ENCODE measurements at places on chromosomes 7 and 10.

GRCh38 chr7:143987513-143987912 lies 12.6 kb upstream of the OR6B1 start:
- no peak for DNase-seq

- no peak for DNase-seq
Observed at GRCh38 chr7:158315881-158316280, 271.7 kb downstream of the PTPRN2 start.

GRCh38 chr7:158924956-158925355 lies 68.6 kb downstream of the DYNC2I1 start:
- DNase-seq = no peak

- DNase-seq = peak; percentile 48
Observed at GRCh38 chr10:12042409-12042796, 206 bp downstream of the UPF2 start.

GRCh38 chr10:3571310-3571825 lies 213.6 kb downstream of the KLF6 start:
- no peak for DNase-seq

- no peak for DNase-seq
Observed at GRCh38 chr7:12557282-12557681, 13.2 kb upstream of the SCIN start.

DNA sequence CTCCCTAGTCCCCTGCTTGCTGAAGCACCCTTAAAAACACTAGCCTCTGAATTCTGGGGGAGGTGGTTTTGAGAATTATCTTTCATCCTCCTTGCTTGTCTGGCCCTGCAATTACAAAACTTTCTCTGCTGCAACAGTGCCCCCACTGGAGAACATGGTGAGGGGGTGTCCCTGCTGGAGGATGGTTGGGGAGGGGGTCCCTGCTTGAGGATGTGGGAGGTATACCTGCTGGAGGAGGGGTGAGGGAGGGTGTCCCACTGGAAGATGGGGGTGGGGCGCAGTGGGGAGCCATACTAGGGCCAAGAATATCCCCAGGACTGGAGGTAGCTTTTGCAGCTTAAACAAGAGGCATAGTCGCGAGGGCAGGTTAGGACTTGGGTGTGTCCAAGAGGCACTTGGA lies 3.2 kb upstream of the POLM start:
- DNase-seq = no peak

- peak; percentile 16 for DNase-seq
Observed at GRCh38 chr7:44431091-44431608, 59.3 kb downstream of the NUDCD3 start.

DNA sequence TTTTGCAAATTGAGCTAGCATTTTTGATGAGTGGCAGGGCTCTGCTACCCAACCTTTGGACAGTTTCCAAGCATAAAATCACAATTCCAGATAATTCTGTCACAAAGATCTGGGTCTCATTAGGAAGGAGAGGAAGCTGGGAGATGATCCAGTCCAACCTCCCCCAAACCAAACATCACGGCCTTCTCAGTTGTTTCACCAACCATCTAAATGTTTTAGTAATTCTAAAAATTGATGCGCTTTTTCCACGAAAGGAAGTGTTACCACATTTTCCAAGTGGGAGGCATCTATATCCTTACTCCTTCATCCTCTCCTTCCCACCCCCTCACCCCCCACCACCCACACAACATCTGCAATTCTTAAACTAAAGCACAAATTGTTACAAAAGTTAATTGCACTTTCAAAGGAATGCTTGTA lies 108.3 kb downstream of the EGFR start:
- no peak for DNase-seq

GRCh38 chr10:88091490-88092061 lies 228.2 kb downstream of the PTEN start:
- peak; percentile 78 for DNase-seq

DNA sequence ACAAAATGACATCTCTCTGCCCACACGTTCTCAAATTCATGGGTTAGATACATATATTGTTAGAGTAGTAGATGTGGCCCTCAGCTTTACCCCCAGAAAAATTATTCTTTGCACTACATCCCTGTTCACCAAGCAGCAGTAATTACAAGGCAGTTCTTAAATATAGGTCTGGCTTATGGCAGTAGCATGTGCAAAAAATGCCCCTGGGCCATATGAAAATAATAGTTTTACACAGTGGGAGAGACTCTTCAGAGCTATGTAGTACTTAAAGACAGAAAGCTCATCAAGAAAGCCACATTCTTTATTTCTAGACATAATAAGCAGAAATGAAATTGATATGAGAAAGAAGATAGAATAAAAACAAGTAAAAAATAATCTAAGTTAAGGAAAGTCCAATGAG lies 196.3 kb upstream of the FOXP2 start:
- DNase-seq = no peak

DNA sequence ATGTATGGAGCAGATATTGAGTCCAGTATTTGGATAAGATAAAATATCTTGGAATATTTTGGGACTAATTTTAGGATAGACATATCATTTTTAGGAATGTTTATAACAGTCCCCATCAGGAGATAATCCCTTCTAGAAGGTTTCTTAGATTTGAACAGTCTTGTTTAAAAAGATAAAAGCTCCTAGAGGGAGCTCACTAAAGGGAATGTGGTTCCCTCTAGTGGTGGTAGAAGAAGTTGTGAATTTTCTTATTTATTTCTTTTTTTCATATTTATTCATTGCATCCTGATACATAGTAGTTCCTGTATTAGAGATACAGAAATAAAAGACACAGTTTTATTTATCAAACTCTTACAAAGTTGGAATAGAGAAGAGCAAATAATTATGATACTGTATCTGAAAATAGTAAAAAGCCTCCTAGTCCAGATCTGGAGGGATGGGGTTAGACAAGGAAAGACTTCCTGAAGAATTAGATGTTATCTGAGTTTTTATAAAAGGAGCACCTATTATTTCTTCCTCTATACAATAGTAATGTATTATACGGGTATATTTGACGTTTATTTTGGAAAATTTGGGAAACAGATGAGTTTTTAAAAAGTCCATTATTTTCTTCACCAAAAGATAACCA lies 24.5 kb upstream of the KLF14 start:
- DNase-seq = peak; percentile 49

DNA sequence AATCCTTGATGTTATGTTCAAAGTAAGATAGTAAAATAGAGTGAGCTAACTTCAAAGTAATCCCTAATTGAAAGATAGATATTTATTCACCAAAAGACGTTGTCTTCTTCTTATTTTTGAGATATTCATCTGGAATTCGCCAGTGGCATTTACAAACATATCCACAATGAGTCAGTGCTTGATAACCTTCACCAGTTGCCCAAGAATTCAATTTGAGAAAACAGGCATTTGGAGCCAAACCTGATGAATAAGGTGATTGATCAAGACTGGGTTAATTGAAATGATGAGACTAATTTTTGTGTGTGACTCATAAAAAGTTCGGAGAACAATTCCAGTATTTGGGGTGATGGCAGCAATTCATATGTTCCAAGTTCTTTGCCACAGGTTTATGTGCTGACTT lies 344.0 kb downstream of the ARL4A start:
- no peak for DNase-seq

DNA sequence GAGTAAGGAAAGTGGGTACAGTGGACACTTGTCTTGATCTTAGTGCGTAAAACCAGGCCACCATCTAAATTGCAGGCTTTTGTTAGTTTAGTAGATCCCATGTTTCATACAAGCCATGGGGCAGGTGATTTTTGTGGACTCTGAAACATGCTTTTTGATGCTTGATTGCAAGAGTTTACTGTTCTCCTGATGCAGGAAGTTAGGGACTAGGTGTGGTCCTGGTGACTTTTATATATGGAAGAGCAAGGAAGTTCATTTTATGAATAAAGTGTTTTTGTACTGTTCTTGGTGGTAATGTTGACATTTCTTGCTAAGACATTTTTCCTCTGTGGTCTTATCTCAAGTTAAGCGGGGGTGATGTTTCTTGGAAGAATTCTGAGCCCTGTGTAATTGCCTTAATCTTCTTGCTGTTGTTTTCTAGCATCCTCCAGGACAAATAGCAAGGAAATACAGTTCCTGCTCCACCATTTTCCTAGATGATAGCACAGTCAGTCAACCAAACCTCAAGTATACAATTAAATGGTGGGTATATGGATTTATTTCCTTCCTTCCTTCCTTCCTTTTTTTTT lies 89.0 kb upstream of the GJD4 start:
- DNase-seq = no peak

DNA sequence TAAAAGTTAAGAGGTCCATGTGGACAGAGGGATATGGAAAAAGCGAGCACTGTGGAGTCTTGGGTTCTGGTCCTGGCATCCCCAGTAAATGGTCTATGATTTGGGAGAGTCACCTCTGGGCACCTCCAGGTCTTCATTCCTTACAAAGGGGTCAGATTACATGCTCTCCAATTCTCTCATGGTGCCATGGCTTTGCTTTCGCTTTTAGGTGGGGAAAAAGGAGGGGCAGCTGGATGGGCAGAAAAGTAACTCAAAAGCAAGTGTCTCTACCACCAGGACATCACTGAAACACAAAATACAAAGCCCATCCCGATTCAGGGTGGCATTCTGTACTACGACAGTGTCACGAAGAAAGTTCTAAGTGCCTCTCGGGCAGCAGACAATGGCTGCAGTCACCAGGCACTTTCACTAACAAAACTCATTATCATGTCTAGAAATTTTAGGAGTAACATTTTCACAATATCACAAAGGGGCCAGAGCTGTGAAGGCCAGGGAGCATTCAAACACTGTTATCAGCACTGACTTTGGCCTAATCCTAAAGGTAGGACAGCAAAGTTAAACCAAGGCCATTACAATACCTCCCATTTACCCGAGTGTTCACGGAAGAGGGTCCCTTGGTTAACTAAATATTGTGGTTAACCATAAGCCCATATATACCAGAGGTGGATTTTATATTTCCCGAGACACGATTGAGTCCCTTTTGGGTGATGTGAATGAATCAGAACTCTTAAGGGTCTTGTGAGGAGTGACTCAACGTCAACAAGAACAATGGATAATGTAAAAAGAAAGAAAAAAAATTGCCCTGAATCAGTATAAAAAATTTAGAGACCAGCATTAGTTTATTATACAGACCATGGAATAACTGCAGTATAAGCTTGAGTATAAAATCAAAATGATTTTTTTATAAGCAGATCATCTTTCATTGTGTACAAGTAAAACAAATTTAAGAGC lies 2.5 kb downstream of the PSAP start:
- DNase-seq = no peak

GRCh38 chr7:12066004-12066403 lies 145.1 kb upstream of the TMEM106B start:
- DNase-seq = no peak

DNA sequence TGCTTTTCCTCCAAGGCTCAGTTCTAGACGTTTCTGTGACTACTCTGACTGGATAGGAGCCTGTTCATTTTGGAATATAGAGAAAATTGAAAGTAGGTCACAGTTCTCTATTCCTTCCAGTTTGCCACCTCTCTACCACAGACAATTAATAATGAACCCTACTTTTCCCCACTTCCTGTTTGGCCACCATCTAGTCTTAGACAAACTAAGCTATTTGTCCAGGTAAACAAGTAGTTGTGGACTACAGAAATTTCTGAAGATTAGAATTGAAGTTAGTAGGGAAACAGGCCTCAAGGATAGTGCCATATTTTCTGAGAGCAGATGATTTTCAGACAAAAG lies 87.0 kb downstream of the AUTS2 start:
- no peak for DNase-seq

GRCh38 chr7:128247108-128247507 lies 6.0 kb downstream of the LEP start:
- no peak for DNase-seq
